ENCODE measurements at places on chromosomes 12 and 14.

GRCh38 chr12:26688344-26688904 lies 144.6 kb downstream of the ITPR2 start:
- DNase-seq, result no peak

GRCh38 chr14:100654025-100654813 lies 67.0 kb upstream of the BEGAIN start:
- no peak for DNase-seq

- no peak for DNase-seq
These were observed 2.5 kb downstream of the LPCAT3 start for GRCh38 chr12:7015555-7016370.

- DNase-seq, result no peak
These were observed 635.7 kb upstream of the FLRT2 start for GRCh38 chr14:84894254-84894653.

DNA sequence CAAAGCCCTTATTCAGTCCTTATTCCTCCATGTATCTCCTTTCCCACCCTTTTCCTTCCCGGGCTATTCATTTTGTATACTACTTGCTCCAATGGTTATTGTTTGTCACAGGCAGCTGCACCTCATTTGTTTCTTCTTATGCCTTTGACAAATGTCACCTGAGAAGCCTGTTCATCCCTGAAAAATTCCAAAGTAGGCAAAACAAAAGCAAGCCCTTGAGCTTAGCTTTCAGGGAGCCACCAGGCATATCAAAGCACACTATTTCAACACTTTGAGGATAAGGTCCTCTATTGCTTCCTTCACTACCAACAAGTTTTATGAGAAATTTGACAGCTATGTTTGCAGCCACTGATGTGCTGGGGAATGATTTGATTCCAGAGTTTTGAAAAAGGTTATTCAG lies 738.7 kb upstream of the LMO3 start:
- DNase-seq, result no peak

- DNase-seq, result no peak
These were observed 19.3 kb upstream of the CCER1 start for GRCh38 chr12:90974286-90974685.

- no peak for DNase-seq
These were observed 1341.4 kb downstream of the FSCB start for GRCh38 chr14:43165651-43166050.

Measured in activated T-cell treated with anti-CD3 and anti-CD28 coated beads for 48 hours (primary cell).